ENCODE measurements at places on chromosomes 1 and 21.

DNA sequence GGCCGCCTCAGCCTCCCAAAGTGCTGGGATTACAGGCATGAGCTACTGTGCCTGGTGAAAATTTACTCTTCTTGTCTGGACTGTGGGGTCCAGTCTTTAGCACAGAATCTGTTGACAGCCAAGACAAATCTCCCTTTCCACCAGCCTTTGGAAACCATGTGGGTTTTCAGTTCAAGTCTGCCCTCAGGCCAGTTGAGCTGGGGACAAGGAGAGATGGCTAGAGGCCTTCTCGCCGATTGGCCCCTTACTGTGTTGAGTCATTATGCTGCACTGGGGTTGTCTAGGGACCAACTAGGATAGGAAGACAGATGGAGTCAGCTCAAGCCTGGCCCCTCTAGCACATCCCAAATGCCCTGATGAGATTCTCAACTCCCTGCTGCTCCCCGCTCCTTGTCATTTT, 8.6 kb upstream of the NKAIN1 start:
- DNase-seq: no peak

DNA sequence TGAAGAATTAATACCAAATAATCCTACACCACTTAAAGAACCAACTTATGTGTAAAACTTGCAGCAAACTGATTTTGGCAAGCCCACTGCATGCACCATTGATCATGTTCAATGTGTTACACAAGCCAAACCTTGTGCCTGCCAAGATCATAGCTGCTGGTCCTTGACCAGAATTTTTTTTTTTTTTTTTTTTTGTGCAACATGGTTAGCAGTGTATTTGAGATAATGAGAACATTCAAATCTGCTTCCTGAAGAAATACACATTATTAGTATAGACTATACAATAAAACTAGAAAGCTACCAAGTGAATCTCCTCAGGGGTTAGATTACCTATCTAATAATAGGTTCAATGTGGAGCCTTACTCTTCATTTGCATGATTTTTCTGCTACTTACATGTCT, 421.0 kb downstream of the MRPL39 start:
- no peak for DNase-seq

GRCh38 chr1:248622570-248623001, 12.3 kb downstream of the OR2T11 start:
- peak; percentile 71 for DNase-seq

GRCh38 chr1:22592919-22593790, 29.9 kb downstream of the EPHA8 start:
- DNase-seq: no peak

DNA sequence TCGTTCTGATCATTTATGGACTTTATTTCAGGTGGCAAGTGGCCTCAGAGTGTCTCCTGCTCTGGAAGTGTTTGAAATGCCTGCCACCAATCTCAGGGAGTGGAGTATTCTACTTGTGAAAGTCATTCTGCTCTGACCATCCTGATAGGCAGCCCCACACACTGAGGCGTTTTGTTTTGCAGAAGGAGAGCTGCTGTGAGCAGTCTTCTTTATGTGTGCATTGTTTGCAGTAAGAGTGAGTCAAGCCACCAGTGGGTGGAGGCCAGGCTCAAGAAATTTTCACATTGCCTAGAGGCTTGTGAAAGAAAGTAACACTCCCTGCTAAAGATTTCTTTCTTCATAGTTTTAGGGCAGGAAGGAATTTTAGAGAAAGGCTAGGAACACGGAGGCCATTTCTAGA, 204.4 kb downstream of the SLC35F3 start:
- DNase-seq: no peak

- no peak for DNase-seq
Measured at GRCh38 chr1:1217621-1218523, 3.9 kb upstream of the TNFRSF4 start.

- DNase-seq: no peak
Measured at GRCh38 chr1:208239473-208240381, 4.5 kb downstream of the PLXNA2 start.

Data from T47D (cell line).